ENCODE measurements at places on chromosomes 13 and 19.

GRCh38 chr13:23673867-23674605 is 103.8 kb downstream of the TNFRSF19 start:
- 0 out of 2 replicates have a peak, but pooled peaks cover 2% of the 10 kb centered on the region for H3K4me1 ChIP-seq
- no peak overlapping the region for H3K4me3 ChIP-seq
- DNase-seq: no peak
- no peaks in the 10 kb centered on the region for H3K27me3 ChIP-seq
- H3K36me3 ChIP-seq: peaks cover 4% of the 10 kb centered on the region

DNA sequence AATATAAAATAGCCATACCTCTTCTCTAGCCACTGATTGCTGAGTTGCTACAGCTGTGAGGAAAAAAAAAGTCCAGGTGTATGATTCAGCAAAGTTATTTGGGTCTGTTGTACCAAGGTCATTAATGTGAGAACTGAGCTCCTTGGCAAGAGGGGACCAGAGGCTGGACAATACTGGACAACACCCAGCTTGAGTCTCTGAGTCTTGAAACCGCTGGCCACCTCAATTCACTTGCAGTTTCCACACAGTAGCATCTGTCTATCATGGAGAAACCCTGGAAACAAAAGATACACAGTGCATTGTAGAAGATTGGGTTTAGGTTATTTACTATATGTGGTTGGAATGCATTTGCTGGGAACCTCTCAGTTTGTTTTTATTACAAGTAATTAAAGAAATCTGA is 60.4 kb downstream of the WDFY2 start:
- no peak overlapping the region for H3K27ac ChIP-seq
- no peaks in the 10 kb centered on the region for H3K27me3 ChIP-seq
- no peaks in the 10 kb centered on the region for H3K36me3 ChIP-seq
- no peak for DNase-seq

DNA sequence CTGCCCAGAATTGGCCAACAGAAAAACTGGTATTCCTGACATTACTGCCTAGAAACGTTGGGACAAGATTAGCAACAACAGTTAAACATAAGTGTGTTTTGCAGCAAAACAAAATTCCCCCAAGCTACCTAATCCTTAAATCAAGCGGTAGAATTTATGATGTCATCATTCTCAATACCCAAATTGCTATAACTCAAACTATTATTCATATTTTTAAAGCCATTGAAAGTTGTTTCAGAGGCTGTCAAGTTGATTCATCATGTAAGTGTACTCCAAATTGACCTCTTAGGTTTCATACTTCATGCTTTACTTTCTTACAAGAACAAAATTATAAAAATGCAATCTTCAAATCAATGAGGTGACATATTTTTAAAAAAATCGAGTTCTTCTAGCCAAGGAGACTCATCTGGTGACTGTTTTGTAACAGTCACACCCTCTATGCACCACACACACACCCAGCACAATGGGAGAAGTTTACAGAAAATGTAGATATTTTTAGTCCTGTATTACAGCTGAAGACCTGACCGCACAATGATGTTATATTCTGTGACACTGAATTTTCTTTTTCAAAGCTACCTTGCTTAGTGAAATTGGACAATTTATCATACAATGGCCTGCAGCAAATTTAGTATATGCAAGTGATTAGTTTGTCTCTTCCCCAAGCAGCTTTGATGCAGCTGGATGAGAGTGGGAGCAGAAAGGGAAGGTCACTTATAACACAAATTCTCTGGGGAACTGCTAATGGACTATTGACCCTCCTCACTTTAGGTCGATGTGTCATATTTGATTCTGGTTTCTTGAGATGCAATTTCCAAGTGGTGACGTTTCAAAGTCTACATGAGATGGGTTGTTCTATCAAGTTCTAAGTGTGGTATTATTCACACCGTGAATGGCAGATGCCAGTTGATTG is 345.3 kb upstream of the OBI1 start:
- H3K4me1 ChIP-seq: no peaks in the 10 kb centered on the region
- no peak overlapping the region for H3K4me3 ChIP-seq
- no peak overlapping the region for H3K27ac ChIP-seq
- no peaks in the 10 kb centered on the region for H3K36me3 ChIP-seq
- DNase-seq: no peak

GRCh38 chr13:75830842-75831241 is 194.7 kb downstream of the LMO7 start:
- no peaks in the 10 kb centered on the region for H3K27me3 ChIP-seq
- no peaks in the 10 kb centered on the region for H3K36me3 ChIP-seq
- no peak overlapping the region for H3K27ac ChIP-seq
- DNase-seq: no peak

DNA sequence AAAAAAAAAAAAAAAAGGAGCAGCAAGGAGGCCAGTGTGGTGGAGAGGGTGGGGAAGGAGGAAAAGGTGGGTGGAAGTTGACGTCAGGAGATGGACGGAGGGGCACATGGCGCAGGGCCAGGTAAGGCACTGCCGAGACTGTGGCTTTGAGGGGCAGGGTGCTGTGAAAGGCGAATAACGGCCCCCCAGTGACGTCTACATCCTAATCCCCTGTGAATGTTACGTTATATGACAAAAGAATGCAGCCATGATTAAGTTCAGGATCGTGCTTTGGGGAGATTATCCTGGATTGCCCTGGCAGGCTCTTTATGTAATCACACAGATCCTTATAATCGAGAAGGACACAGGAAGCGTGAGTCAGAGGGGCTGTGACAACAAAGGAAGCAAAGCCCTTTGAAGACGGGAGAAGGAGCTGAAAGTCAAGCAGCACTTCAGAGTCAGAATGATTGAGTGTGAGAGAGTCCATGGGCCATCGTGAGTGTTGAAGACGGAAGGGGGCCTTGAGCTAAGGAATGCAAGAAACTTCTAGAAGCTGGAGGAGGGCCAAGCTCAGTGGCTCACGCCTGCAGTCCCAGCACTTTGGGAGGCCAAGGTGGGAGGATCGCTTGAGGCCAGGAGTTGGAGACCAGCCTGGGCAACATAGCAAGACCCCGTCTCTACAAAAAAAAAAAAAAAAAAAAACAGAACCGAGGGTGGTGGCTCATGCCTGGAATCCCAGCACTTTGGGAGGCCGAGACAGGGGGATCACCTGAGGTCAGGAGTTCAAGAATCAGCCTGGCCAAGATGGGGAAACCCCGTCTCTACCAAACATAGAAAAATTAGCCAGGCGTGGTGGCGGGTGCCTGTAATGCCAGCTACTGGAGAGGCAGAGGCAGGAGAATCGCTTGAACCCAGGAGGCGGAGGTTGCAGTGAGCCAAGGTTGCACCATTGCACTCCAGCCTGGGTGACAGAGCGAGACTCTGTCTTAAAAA is 13.8 kb upstream of the CEACAM16 start:
- no peaks in the 10 kb centered on the region for H3K36me3 ChIP-seq
- no peak overlapping the region for H3K4me3 ChIP-seq
- H3K4me1 ChIP-seq: no peaks in the 10 kb centered on the region

DNA sequence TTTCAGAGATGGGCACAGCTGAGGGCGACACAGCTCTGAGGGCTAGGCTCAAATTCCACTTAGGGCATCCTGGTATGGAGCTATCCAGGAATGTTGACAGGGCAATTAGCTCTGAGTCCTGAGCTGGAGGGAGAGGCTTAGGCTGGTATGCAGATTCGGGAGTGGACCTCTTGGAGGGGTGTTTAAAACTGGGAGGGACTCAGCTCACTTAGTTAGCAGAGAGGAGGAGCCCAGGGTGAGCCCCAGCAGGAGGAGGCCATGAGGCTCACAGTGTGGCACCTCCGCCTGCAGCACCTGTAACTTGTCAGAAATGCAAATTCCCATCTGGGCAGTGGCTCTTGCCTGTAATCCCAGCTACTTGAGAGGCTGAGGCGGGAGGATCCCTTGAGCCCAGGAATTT is 10.2 kb upstream of the NOP53 start:
- no peaks in the 10 kb centered on the region for H3K27me3 ChIP-seq
- no peak overlapping the region for H3K4me3 ChIP-seq
- H3K36me3 ChIP-seq: no peaks in the 10 kb centered on the region
- H3K27ac ChIP-seq: no peak overlapping the region
- H3K4me1 ChIP-seq: 0 out of 2 replicates have a peak, but pooled peaks cover 1% of the 10 kb centered on the region

- H3K4me1 ChIP-seq: peaks cover 7% of the 10 kb centered on the region
- no peak for DNase-seq
Measured at GRCh38 chr19:801030-801860, 4.0 kb downstream of the PTBP1 start.

- H3K4me1 ChIP-seq: no peaks in the 10 kb centered on the region
- no peaks in the 10 kb centered on the region for H3K27me3 ChIP-seq
- no peak for DNase-seq
- no peak overlapping the region for H3K27ac ChIP-seq
- H3K36me3 ChIP-seq: peaks cover 12% of the 10 kb centered on the region
Measured at GRCh38 chr19:17977488-17977887, 10.6 kb downstream of the KCNN1 start.

- H3K27ac ChIP-seq: no peak overlapping the region
- H3K27me3 ChIP-seq: peaks cover 52% of the 10 kb centered on the region
- DNase-seq: no peak
- no peak overlapping the region for H3K4me3 ChIP-seq
- H3K36me3 ChIP-seq: no peaks in the 10 kb centered on the region
Measured at GRCh38 chr13:20190481-20191310, 2.0 kb downstream of the GJB2 start.

- H3K36me3 ChIP-seq: no peaks in the 10 kb centered on the region
- H3K27me3 ChIP-seq: no peaks in the 10 kb centered on the region
- H3K27ac ChIP-seq: no peak overlapping the region
- DNase-seq: no peak
- no peaks in the 10 kb centered on the region for H3K4me1 ChIP-seq
Measured at GRCh38 chr19:34555447-34555846, 73.9 kb downstream of the WTIP start.

GRCh38 chr19:36833430-36833829 is 4.8 kb downstream of the ZNF790 start:
- DNase-seq: no peak
- H3K27me3 ChIP-seq: no peaks in the 10 kb centered on the region
- H3K4me1 ChIP-seq: peaks cover 1% of the 10 kb centered on the region
- H3K4me3 ChIP-seq: no peak overlapping the region
- H3K36me3 ChIP-seq: no peaks in the 10 kb centered on the region

- no peaks in the 10 kb centered on the region for H3K27me3 ChIP-seq
- H3K27ac ChIP-seq: no peak overlapping the region
- H3K4me3 ChIP-seq: no peak overlapping the region
- DNase-seq: no peak
- no peaks in the 10 kb centered on the region for H3K36me3 ChIP-seq
- peaks cover 2% of the 10 kb centered on the region for H3K4me1 ChIP-seq
Measured at GRCh38 chr13:23506071-23506806, 64.0 kb upstream of the TNFRSF19 start.

GRCh38 chr13:40330950-40331349 is 335.5 kb downstream of the FOXO1 start:
- DNase-seq: no peak
- H3K27me3 ChIP-seq: no peaks in the 10 kb centered on the region
- H3K27ac ChIP-seq: no peak overlapping the region
- no peak overlapping the region for H3K4me3 ChIP-seq

DNA sequence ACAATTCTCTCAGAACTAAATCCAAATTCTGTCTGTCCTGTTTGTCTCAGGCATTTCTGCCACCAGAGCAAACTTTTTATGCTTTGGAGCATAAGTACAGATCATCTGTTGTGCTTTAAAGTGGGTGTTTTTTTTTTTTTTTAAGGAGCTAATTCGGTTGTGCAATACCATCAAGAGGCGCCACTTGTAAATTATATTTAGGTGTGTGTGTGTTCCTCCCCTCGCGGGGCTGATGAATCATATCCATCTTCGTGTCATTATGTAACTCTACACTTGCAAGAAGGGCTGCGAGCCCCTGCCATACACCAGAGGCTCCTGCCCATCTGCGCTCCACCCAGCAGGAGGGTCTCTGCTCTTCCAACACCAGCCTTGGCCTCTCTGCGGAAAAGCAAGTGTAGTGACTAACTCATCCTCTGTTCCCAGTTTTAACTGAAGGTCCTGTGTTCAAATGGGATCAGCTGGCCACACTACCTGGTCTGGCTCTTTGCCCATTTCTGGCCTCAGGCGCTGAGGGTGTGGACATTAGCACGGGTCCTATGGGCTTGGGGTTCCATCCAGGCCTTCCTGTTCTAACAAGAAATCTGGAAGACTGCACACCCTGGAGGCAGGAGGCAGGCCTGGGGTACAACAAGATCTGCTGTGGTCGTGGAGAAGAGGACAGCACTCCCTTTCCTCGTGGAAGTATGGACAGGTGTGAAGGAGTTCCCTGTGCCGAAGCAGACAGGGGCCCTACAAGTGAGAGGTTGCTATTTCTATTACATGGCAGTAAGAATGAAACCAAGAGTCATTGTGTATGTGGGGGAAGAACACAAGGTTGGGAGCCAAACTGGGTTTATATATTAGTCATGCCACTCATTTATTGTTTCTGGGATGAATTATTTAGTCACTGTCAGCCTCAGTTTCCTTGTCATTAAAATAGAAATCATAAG is 96.1 kb upstream of the MBNL2 start:
- no peak overlapping the region for H3K27ac ChIP-seq
- H3K4me3 ChIP-seq: no peak overlapping the region
- no peak for DNase-seq
- H3K36me3 ChIP-seq: no peaks in the 10 kb centered on the region
- no peaks in the 10 kb centered on the region for H3K27me3 ChIP-seq
- H3K4me1 ChIP-seq: peaks cover 2% of the 10 kb centered on the region

DNA sequence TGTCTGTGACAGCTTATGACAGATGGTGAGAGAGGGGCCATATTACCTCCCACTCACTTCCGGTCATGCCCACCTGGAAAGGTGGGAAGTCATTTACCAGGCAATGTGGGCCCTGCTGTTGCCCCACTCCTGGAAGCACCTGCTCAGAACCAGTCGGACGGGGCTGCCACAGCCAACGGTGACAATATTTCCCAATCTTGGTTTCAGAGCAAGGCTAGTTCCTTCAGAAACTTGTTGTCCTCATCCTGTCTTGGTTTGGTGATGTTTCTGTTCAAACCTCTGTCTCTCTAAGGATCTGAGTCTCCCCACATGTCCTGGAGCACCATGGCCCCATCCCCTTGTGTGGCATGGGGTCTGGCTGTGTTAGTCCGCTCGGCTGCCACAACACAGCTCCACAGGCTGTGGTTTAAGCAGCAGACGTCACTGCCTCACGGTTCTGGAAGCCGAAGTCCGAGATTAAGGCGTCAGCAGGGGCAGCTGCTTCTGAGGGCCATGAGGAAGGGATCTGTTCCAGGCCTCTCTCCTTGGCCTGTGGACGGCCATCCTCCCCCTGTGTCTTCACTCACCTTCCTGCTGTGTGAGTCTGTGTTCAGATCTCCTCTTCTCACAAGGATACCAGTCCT is 31.5 kb upstream of the SLC15A1 start:
- DNase-seq: no peak
- no peak overlapping the region for H3K27ac ChIP-seq
- H3K4me1 ChIP-seq: no peaks in the 10 kb centered on the region
- H3K36me3 ChIP-seq: no peaks in the 10 kb centered on the region
- H3K4me3 ChIP-seq: no peak overlapping the region

DNA sequence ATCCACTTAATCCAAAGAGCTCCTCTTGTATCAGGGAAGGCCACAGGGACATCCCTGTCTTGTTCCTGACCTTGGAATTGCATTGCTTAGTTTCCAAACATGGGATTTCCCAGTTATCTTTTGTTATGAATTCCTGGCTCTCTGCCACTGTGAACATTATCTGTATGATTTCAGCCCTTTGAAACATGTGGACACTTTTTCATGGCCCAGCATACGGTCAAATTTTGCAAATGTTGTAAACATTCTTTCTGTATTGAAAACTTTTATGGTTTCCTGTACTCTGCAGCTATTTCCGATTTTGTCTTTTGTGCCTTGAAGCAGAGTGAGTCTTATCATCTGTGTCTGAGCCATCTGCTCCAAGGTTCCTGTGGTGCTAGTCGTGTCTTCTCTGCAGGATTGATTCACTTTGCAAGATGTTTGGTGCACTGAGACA is 4.5 kb upstream of the CFAP97D2 start:
- H3K36me3 ChIP-seq: no peaks in the 10 kb centered on the region
- no peaks in the 10 kb centered on the region for H3K27me3 ChIP-seq
- no peak overlapping the region for H3K27ac ChIP-seq
- H3K4me3 ChIP-seq: no peak overlapping the region

All from iPS DF 6.9 (cell line).